ENCODE measurements at places on chromosomes 12 and 14. TPM values are rescaled to one million over a fixed set of nuclear protein-coding genes. Genes with fewer than 3 reads are reported as not detected.

ASIC1 gene
- 4.3 TPM for polyA plus RNA-seq

SLC10A1 gene
- not detected for polyA plus RNA-seq

TPH2 gene
- not detected for polyA plus RNA-seq

PLEKHD1 gene
- polyA plus RNA-seq: not detected

SLC22A17 gene
- polyA plus RNA-seq: 5.9 TPM
